Stimulated activated naive CD4-positive, alpha-beta T cell treated with Interleukin-2 at 50 U/mL for 16 hours (primary cell): ENCODE measurements at places on chromosomes 12 and 14.

- DNase-seq = no peak
Measured at GRCh38 chr14:70338550-70338949, 20.9 kb downstream of the COX16 start.

DNA sequence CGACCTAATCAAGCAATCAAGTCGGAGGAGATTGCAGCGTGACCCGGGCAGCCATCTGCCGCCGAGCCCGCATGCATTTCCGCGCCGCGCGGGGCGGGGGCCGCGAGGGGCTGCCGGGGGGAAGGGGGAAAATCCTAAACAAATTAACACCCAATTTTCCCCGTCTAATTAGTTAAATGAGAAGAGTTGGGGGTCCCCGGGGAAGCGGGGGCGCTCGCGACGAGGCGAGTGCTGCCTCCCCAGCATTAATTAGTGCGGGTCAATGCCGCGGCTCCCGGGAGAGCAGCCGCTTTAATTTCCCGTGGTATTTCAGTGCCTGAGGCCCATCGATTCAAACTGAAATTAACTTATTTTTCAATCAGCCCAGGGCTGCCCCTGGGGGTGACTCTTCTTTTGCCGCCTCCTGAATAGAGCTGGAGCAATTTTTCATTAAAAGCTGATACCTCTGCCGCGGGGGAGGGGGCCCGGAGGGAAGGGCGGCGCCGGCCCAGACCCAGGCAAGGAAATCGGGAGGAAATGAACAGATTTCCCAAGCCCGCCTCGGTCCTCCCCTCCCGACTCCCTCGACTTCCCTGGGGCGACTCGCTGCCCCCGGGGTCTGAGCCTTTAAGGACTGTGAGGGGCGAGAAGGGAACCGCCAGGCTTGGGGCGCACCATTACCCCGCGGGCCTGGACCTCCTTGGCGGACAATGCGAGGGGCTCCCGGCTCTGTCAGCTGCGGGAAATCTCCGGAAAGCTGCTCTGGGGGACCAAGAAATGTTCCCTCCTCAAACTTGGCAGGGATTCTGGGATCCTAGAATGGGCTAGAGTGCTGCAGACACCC lies 18.9 kb downstream of the VSX2 start:
- no peak for DNase-seq

- DNase-seq = no peak
Measured at GRCh38 chr12:107536613-107537012, 149.0 kb upstream of the PWP1 start.

DNA sequence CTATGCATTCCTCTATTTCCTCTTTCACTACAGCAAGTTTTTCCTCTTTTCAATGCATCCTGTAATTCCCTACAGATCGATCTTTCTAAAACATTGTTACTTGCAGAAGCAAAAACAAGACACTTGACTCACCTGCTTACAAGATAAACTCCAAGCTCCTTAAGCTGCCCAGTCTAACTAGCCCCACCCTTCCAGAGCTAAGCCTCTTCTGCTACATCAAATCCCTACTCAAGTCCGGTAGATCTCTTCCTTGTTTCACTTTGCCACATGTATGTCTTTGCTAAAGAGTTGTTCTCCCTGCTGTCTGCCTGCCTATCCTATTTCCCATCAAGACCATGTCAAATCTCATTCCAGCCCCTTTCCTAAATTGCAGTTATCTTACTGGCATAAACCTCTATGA lies 724.8 kb downstream of the C12orf50 start:
- no peak for DNase-seq

- no peak for DNase-seq
Measured at GRCh38 chr14:77707355-77707723, 484 bp downstream of the ALKBH1 start.

GRCh38 chr14:96065661-96066459 lies 26.7 kb downstream of the C14orf132 start:
- DNase-seq = no peak

- DNase-seq = no peak
Measured at GRCh38 chr12:45354399-45354798, 138.5 kb downstream of the ANO6 start.

GRCh38 chr14:21070610-21071224 lies 613 bp downstream of the ARHGEF40 start:
- no peak for DNase-seq

GRCh38 chr12:65535946-65536345 lies 257.5 kb downstream of the MSRB3 start:
- no peak for DNase-seq

- no peak for DNase-seq
Measured at GRCh38 chr14:70451874-70452273, at the start of gene ADAM21. Gene ADAM21, plus strand, starts transcription at chr14:70452174. Its CDS starts 5,326 bp downstream, at chr14:70457500.

GRCh38 chr12:113236539-113237399 lies 15.5 kb downstream of the TPCN1 start:
- no peak for DNase-seq

DNA sequence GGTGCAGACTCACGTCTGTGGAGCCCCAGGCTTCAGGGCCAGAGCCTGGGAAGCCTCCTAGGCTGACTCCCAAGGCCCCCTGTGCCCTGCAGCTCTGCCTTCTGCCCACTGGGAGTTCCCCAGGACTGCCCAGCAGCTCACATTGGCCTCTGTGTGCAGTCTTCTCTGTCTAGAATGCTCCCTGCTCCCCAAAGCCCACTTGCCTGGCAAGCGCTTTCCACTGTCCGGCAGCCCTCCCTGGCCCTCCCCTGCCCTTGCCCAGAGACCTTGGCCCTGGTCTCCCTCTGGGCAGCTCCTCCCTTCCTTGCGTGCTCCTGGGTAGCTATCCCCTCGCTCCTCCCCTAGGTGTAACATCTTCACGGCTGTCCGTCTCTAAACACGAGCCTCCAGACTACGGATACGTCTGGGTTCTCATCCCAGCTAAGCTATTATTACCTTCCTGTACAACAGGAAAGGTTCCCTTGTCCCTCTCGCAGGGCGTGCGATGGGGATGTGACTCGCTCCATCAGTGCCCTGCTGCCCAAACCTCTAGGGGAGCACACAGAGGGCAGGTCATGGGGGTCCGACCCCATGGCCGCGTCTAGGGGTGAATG lies 325.5 kb upstream of the RTL1 start:
- no peak for DNase-seq

DNA sequence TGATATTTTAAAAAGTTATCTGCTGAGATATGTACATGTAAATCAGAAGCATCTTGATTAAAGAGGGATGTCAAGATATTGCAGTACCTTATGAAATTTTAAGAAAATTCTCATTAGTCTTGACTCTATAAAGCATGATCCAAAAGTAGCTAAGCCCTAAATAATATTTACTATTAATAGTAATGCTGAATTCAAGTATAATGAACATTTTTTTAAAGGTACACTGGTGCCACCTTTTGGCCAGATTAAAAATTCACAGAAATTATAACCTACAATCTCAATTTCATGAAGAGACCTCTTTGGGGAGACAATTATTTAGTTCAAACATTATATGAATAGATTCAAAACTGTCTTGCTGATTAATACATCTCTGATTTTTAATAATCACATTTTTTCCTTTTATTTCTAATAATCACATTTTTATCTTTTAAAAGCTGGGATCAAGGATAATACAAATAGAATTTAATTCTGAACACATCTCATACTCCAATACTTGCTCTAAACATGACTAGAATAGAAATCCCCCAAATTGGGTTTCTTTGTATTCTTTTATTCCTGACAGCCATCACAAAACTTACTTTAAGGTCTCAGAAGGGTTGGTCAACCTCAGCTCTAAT lies 13.4 kb downstream of the AKAP5 start:
- DNase-seq = no peak

DNA sequence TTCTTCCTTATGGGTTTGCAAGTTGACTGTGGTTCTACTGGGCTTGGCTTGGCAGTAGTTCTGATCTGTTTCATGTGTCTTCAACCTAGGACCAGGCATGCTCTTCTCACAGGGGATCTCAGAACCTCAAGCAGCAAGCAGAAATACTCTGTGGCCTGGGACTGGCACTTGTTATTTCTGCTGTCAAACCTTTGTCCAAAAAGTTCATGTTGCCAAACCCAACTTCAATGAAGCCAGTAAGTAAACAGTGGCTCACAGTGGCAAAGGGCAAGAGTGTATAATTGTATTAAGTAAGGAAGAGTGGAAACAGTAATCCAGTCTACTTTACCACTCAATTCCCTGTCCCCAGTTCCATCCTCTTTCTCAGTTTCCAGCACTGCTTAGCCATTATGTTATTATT lies 15.7 kb upstream of the HMGA2 start:
- no peak for DNase-seq

- no peak for DNase-seq
Measured at GRCh38 chr12:118190266-118190665, 54.3 kb downstream of the PEBP1 start.

GRCh38 chr12:103998976-103999375 lies 33.3 kb downstream of the TDG start:
- no peak for DNase-seq

GRCh38 chr14:102686196-102686801 lies 91.0 kb upstream of the TRAF3 start:
- DNase-seq = no peak

DNA sequence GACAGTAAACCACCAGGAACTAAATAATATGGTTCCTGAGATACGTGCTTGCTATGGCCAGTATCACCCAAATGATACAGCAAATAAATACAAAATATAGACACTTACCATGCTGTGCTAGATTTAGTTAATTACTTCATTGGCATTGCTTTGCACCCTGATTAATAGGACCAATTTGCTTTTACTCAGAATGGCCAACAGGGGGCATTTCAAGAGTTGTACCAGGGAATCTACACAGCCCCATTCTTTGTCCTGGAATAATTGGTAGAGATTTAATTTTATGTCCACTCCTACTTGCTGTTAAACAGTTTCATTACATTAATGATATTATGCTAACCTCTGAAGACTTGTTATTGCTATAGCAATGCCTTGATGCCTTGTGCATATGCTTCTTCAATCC lies 280.8 kb downstream of the RERGL start:
- DNase-seq = no peak

- DNase-seq = no peak
Measured at GRCh38 chr14:64711039-64711438, 6.8 kb downstream of the PLEKHG3 start.

DNA sequence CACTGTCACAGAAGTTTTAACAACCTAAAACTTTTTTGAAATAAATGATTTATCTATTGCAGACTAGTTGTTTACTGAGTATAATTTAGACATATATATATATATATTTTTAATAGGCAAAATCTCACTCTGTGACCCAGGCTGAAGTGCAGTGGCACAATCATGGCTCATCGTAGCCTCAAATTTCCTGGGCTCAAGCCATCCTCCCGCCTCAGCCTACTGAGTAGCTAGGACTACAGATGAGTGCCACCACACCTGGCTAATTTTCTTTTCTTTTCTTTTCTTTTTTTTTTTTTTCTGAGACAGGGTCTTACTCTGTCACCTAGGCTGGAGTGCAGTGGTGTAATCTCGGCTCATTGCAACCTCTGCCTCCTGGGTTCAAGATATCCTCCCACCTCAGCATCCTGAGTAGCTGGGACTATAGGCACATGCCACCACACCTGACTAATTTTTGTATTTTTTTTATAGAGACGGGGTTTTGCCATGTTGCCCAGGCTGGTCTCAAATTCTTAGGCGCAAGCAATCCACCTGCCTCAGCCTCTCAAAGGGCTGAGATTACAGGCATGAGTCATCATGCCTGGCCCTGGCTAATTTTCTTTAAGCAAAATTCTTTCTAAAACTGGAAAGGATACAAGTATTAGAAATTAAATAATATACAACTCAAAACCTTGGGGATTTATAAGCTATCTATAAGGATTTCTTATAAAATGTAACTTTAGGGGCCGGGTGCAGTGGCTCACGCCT lies 23.1 kb downstream of the EEA1 start:
- DNase-seq = no peak

- no peak for DNase-seq
Measured at GRCh38 chr12:91902860-91903683, 242.6 kb downstream of the BTG1 start.

GRCh38 chr12:56720731-56721151 lies 4.4 kb downstream of the NACA start:
- no peak for DNase-seq

DNA sequence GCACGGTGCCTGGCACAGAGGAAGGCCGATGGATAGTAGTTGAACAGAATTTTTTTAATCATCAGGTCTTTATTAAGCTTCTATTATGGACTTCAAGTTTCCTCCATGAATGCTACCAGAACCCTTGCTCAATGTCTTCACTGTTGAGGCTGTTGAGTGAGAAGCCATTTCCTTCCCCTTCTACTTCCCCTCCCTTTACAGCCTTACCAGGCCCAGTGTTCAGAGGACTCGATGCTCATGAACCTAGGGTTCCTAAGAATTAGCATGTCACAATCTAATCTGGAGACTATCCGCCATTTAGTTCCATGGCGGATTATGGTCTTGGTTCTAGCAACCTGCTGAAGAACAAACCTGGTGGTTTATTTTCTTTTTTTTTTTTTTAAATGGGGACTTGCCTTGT lies 17.7 kb downstream of the ETV6 start:
- no peak for DNase-seq

DNA sequence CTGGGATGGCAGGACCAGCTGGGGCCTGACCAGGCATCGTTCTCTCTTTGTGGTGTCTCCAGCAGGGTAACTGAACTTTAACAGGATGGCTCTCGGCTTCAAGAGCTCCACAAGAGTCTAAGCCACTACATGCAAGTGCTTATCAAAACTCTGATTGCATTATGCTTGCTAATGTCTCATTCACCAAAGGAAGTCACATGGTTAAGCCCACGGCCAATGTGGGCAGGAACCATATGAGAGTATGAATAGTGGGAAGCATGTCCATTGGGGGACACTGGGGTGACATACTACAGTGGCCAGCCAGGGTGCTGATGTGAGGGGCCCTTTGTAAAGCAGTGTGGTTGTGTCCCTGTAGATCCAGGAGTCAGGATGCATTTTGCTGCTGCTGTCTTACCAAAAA lies 35.0 kb upstream of the KCNA5 start:
- no peak for DNase-seq
